ENCODE measurements at places on chromosomes 7 and 10.

DNA sequence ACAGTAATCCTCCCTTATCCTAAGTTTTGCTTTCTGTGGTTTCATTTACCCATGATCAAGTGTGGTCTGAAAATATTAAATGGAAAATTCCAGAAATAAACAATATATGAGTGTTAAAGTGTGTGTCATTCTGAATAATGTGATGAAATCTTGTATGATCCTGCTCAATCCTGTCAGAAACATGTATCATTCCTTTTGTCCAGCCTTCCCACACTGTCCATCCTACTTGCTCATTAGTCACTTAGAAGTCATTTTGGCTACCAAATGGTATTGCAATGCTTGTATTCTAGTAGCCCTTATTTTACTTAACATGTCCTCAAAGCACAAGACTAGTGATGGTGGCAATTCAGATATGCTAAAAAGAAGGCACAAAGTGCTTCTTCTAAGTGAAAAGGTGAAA is 1211.2 kb upstream of the SORCS1 start:
- DNase-seq, result no peak

DNA sequence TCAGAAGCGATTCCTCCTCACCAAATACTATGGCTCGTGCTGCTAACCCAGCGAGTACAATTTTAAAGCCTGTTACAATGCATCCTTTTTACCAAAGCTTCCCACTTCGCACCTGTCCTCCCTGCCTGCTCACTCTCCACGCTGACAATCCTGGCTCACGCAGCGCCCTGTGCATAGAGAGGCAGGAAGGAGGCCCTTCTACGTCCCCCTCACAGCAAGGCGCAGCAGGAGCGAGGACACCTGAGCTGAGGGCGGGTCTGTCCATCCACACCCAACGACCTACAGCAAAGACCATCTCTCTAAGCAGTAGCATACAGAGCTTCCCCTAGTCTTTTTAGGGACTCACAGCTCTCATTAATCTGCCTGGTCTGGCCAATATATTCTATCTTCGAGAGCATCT is 46.0 kb downstream of the MKI67 start:
- no peak for DNase-seq

GRCh38 chr10:116271593-116272439 is 1.2 kb downstream of the GFRA1 start:
- DNase-seq, result no peak

- DNase-seq, result no peak
These were observed 345.7 kb downstream of the THSD7A start for GRCh38 chr7:11486271-11486670.

- no peak for DNase-seq
These were observed 281.8 kb downstream of the PAXIP1 start for GRCh38 chr7:154721086-154721485.

- no peak for DNase-seq
These were observed 4.5 kb downstream of the FAM180A start for GRCh38 chr7:135743907-135744731.

- no peak for DNase-seq
These were observed 228.1 kb upstream of the PFKP start for GRCh38 chr10:2839081-2839725.

GRCh38 chr7:29102558-29103151 is 43.7 kb downstream of the CPVL start:
- peak; percentile 3 for DNase-seq

DNA sequence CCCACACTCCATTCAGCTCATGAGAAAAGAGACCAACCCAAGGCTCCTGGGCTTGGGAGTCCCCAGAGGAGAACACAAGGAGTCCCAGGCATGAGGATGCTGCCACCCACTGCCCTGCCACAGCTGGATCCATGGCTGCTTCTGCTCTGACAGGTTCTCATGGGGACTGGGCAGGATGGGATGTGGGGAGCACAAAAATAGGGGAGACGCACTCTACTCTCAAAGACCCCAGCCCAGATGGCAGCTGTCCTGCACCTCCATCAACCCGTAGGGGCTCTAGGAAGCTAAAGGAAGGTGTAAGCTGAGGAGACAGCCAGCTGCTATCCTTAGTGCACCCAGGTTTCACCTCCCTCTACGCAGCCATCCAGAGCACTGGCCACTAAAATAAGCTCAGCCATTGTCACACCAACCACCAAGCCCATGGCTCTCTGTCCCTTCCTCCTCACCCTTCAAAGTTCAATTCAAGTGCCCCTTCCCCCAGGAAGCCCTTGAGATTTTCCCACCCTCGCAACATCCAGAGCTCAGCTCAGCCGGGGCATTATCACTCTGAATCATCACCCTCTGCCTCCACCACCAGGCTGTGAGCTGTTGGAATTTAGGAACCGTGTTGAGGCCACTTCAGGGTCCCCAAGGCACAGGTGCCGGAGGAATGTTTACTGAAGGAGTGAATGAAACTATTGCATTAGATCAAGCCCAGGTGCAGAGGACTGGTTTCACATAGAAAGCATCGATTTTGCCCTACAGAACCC is 142.1 kb downstream of the GRID1 start:
- no peak for DNase-seq

- no peak for DNase-seq
These were observed 61.7 kb downstream of the PROSER2 start for GRCh38 chr10:11884706-11885423.

DNA sequence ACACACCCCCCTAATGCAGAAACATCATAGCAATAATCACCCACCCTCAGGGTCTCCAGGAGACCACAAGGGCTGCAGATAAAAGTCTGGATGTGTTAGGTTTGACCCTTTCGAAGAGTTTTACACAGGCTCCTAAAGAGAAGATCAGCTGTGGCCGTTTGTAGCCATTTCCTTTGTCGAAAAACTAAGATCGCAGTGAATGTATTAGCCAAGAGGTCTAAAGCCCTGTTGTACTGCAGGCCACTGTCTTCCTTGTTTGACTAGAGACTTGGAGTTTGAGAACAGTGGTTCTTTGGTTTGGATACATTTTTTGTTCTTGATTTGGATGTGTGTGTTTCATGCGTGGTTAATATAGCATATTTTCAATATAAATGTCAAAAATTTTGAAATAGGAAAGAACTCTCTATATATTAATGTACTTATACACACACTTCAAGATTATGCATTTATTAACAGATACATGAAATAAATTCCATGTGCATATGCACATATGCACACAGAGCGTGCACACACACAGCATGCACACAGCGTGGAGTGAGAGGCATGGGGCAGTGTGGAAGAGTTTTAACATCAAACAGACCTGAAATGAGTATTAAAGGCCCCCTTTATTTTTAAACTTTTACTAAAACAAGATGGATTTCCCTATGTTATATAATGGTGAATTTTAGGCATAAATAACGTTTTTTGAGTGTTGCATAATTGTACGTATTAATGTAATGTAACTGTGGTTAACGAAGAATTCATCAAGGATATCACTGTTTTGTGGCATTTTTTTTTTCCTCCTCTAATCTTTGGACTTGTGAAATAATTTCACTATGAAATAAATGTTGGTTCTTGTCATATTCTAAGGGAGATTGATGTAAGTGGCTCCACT is 2.2 kb downstream of the IKZF1 start:
- no peak for DNase-seq

- no peak for DNase-seq
These were observed 100.1 kb downstream of the HOXA1 start for GRCh38 chr7:26995666-26996065.

DNA sequence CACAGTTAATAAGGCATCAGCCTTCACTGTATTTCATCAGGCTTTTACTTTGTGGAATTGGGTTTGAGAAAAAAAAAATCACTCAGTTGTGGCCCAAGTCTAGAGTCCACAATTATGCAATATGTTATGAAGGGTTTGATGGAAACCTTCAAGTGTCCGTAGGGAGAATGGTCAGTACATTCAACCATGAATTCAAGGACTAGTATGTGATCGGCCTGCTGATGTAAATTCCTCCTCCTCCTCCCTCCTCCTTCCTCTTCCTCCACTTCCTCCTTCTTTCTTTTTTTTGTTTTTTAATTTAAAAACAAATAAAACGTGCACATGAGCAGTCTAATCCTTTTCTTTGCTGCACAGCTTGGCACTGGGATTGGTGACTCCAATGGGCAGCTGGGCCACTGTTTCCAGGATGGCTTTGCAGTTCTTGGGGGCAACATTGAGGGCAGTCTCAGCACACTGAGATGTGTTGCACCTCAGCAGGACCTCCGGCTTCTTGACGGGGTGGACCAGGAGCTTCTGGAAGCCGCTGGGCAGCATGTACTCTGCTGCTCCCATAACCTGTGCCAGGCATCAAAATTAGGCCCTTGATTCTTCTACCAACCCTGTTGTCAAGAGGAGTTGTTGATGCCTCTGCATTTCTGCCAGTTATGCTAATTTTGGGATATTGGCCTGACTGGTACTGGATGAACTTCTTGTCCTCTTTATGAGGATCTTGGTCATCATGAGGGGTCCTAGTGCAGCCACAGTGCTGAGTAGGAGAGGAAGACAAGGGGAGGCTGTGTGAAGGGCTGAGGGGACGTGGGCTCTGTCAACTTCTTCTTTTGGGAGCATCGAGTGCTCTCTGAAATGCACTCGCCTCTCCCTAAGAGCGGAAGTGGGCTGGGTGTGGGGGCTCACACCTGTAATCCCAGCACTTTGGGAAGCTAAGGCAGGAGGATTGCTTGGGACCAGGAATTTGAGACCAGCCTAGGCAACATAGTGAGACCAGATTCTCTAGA is 9.3 kb upstream of the IL2RA start:
- no peak for DNase-seq

- no peak for DNase-seq
These were observed 84.6 kb upstream of the FAM3C start for GRCh38 chr7:121480566-121481335.

- DNase-seq, result no peak
These were observed 119.9 kb downstream of the TFEC start for GRCh38 chr7:115910541-115911164.

DNA sequence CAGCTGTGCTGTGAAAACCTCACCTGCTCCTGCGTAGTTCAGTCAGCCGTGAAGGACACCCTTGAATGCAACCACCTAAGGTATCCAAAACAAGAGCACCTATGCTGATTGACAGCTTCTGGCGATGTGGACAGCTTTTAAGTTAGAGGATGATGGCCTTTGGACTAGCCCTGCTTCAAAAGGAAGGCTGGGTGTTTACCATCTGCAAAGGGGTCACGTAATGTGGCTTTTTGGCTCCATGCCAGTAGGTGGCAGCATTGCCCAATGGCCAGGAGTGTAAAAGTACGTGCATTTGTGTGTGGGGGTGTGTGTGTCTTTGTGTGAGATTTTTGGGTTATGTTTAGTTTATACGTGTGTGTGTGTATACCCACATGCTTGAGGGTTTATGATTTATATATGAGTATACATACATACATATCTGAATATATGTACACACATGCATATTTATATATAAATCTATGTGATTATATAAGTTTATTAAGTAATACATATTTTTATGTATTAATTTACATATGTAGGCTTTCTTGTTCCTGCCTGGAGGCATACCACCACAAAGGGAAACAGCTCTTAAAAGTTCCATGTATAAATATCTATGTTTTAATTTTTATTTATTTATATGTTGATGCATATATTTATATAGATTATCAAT is 236.3 kb upstream of the ANKRD30A start:
- DNase-seq, result no peak

- no peak for DNase-seq
These were observed 1018.6 kb upstream of the LRRTM3 start for GRCh38 chr10:65907199-65907712.

DNA sequence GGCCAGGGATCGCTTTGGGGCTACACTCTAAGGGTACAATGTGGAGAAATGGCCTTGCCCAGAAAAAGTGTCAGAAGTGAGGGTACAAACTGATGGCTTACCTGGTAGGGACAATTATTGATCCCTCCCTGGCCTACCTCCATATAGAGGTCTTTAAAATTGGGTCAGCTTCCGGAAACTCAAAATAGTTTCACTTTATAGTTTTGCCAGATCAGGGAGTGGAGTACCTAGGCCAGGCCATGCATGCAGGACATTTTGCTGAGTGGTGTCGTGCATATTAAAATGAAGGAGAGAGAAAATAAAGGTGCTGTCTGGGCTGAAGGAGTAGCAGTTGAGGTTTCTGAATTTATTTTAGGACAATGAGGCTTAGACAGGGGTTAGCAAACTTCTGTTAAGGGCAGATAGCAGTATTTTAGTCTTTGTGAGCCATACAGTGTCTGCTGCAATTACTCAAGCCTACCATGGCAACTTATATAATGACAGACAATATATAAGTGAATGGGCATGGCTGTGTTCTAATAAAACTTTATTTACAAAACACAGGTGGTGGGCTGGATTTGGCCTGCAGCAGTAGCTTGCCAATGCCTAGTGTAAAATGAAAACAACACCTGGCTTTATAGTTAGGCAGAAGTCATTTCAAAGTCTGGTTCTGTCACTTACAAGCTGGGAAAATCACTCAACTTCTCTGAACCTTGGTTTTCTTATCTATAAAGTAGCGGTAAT is 176.9 kb upstream of the AOAH start:
- no peak for DNase-seq

- DNase-seq, result no peak
These were observed 306.4 kb downstream of the PAXIP1 start for GRCh38 chr7:154696556-154696955.
